Stimulated activated CD8-positive, alpha-beta memory T cell treated with anti-CD3 and anti-CD28 coated beads, Interleukin-15, amount 100 ng/mL, for 24 hours (primary cell): ENCODE measurements at places on chromosomes 16 and 17.

DNA sequence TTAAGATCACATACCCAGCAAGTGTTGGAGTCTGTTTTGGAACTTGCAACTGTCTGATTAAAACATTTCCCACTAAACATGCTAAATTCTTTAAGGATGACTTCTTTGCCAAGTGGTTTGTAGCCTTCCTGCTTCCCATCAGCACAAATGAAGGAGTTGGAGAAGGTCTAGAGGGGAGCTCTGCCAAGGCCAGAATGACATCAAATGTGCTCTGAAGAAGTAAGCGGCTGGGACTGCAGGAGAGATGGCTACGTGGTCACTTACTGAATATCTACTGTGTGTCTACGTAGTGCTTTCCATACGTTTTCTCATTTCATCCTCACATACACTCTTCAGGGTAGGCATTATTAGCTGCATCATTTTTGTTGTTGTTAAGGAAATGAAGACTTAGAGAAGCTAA lies 135.7 kb upstream of the NLRP1 start:
- no peak for DNase-seq

DNA sequence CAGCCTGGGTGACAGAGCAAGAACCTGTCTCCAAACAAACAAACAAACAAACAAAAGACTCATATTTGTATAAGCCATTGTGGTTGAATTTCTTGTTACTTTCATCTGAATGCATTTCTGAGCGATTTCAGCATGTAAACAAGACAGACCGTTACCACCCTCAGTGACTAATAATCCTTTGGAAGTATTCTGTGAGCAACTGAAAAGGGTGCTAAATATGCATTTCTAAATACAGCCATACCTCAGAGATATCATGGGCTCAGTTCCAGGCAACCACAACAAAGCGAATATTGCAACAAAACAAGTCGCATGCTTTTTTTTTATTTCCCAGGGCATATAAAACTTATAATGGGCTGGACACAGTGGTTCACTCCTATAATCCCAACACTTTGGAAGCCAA lies 109.0 kb downstream of the USP31 start:
- DNase-seq: no peak

- DNase-seq: no peak
Observed at GRCh38 chr17:78488867-78489634, 88.1 kb downstream of the DNAH17 start.

DNA sequence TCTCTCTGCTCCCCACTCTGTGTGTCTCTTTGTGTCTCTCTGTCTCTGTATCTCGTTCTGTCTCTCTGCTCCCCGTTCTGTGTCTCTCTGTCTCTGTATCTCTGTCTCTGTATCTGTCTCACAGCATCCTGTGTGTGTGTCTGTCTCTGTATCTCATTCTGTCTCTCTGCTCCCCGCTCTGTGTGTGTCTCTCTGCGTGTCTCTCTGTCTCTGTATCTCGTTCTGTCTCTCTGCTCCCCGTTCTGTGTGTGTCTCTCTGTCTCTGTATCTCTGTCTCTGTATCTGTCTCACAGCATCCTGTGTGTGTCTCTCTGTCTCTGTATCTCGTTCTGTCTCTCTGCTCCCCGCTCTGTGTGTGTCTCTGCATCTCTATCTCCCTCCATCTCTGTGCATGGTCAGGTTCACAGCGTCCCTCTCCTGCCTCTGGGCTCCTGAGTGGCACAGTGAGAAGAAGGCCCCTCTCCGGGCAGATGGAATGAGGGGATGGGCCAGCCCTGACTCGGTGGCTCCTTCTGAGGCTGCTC lies 38.9 kb upstream of the CIBAR2 start:
- DNase-seq: no peak

GRCh38 chr16:50534091-50534490 lies 14.1 kb upstream of the NKD1 start:
- no peak for DNase-seq

GRCh38 chr16:2486645-2487516 lies 12.0 kb downstream of the TBC1D24 start:
- no peak for DNase-seq

DNA sequence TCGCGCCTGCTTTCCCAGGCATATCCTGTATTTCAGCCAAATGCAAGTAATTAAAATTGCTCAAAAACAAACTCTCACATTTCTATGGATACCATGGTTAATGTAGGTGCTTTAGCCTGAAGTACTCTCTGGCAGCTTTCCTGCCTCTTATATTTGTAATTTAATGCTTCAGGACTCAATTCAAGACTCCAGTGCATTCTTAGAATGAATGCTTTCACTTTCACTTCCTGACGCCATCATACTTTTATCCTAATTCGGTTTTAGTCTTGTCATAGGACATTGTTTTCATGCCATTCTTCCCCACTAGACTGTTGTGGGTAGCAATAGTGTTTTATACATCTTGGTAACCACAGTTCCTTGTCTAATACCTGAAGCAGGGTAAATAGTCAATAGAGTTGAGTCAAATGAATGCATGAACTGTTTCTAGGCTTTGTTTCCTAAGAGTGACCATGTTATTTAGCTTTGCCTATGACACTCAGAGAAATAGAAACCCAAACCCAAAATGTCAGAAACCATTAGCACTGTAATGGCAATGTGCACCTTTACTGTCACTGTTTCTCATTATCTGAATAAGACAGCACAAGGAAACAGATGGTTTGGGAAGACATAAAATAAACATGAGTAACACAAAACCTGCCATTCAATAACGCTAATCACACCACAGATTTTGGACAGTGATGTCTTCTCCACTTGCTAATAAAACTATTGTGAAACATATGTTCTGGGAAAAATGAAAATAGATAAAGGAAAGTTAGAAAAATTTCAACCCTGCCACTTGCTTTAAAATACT lies 705.5 kb downstream of the CDH11 start:
- no peak for DNase-seq

GRCh38 chr16:69818891-69819545 lies 56.9 kb downstream of the WWP2 start:
- DNase-seq: no peak

GRCh38 chr16:31202414-31203375 lies at the start of gene PYCARD:
TSS of gene PYCARD (minus strand) at chr16:31202760. CDS start at chr16:31202690, 70 bp downstream.
- DNase-seq: no peak

DNA sequence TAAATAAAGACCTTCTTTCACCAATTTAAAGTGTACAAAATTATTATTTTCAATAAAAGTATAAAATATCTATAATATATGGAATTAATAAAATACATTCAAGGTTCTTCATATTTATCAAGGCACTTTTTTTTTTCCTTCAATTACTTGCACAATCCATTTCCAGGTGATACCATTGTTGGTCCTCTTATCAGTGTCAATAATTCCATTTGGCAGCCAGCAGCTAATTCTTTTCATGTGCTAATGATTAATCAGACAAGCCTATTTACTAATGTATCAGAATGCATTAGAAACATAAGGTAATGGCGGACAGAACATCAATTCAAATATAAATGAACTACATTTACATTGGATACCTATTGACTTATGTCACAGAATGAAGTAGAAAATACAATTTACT lies 622.2 kb downstream of the TOX3 start:
- no peak for DNase-seq

GRCh38 chr17:74597069-74597790 lies 5.1 kb upstream of the CD300LD start:
- DNase-seq: no peak
